Stimulated activated naive CD8-positive, alpha-beta T cell treated with anti-CD3 and anti-CD28 coated beads, Interleukin-15, amount 100 ng/mL, for 72 hours (primary cell): ENCODE measurements at places on chromosomes 12 and 14.

- DNase-seq: no peak
Observed at GRCh38 chr14:49961270-49962222, 68.7 kb downstream of the ARF6 start.

GRCh38 chr12:18612971-18613370 lies 124.8 kb downstream of the PLCZ1 start:
- DNase-seq: no peak

- DNase-seq: no peak
Observed at GRCh38 chr14:74290415-74290814, 12.3 kb downstream of the ABCD4 start.

- DNase-seq: no peak
Observed at GRCh38 chr14:102539544-102540314, 30.2 kb upstream of the ANKRD9 start.

DNA sequence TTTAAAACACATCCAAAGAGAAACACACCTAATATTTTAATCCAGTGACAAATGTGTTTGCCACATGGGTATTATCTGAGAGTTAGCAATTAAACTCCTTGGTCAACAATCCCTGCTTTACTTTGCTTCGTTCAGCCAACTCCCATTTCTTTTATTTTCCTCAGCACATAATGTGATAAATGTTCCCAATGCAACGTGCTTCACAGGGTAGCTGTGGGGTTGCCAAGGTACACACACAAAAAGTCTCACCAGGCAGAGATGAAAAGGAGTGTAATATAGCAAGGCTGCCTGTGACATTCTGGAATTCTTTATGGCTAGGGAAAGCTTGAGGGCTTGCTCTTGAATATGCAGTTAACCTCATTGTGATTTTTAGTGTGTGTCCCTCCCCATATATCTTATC lies 208.0 kb upstream of the DIO2 start:
- no peak for DNase-seq

GRCh38 chr14:102840771-102841528 lies 63.7 kb downstream of the TRAF3 start:
- no peak for DNase-seq

- DNase-seq: no peak
Observed at GRCh38 chr14:81268016-81268416, 47.3 kb upstream of the GTF2A1 start.

DNA sequence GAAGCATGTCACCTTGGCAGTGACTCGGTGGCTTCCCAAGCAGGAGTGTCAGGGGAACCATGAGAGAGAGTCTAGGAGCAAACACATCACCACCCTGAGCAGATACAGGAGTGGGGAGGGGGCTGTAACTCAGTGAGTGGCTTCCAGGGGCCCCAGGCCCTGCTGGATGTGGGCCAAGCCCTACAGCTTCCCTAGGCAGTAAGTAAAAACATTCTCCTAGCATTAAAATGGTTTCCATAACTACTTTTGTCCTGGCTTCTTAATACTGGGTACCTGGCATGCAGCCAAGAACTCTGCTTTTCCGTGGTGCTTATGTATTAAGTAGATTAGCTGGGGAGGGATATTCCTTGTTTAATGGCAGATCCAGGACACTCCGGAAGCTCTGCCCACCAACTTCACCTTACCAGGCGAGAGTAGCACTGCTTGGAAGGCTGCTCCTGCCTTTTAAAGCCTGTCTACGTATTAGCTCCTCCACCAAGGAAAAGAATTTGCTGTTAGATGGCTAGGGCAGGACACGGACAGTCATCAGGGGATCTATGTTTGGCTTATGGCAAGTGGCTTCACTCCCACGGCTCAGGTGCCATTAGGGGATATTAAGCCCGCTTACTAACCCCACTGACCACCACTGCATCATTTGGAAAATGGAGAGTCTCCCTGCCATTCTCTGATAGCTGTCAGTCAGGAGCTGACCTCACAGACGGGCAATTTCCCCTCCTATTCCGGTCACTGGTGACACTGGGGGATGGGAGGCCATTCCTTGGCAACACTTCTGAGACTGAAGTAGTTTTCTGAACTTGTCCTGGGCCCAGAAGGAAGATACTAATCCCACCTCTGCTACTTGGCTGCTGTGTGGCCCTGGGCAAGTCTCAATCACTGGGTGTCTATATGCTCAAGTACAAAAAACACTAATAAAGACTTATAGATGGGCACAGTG lies 22.8 kb downstream of the OTUB2 start:
- no peak for DNase-seq

- peak; percentile 80 for DNase-seq
Observed at GRCh38 chr12:45730348-45731189, 1.1 kb downstream of the ARID2 start.

- no peak for DNase-seq
Observed at GRCh38 chr14:96532632-96533031, 30.4 kb downstream of the PAPOLA start.

DNA sequence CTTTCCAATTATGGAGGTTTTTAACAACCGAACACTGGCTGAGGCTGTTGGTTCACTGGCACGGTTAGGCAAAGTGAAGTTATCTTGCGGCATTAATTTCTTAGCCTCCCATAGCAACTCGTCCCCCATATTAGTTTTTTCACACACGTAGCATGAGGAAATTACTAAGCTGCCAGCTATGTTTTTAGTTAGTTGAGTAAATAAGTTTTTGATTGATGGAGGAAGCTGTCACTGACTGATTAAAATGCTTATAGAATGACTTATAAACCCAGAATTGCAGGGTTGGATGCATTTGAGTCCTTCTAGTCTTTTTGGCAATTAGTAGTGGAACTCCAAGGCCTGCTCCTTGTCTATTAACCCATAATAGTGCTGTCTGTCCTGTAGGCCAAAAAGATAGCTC lies 97.1 kb downstream of the ALG10 start:
- DNase-seq: no peak

- DNase-seq: no peak
Observed at GRCh38 chr12:53252349-53252916, 15.7 kb upstream of the ESPL1 start.

GRCh38 chr12:42698213-42698612 lies 108.7 kb upstream of the PRICKLE1 start:
- DNase-seq: no peak

- DNase-seq: no peak
Observed at GRCh38 chr12:12182703-12183365, 84.0 kb downstream of the LRP6 start.

GRCh38 chr14:98704441-98704840 lies 567.6 kb downstream of the BCL11B start:
- DNase-seq: peak; percentile 40

DNA sequence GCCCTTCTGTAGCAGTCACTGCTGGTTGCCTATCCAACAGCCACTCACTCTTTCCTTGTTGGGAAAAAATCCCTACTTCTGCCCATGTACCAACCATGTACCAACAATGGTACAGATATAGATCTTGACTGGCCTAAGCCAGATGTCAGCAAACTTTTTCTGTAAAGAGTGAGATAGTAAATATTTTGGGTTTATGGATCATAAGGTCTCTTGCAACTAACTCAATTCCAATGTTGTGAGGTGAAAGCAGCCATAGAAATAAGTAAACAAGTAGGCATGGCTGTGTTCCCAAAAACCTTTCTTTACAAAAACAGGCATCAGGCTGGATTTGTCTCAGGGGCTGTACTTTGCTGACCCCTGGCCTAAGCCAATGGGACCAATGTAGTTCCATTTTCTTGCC lies 73.5 kb downstream of the ARMH4 start:
- DNase-seq: no peak

- no peak for DNase-seq
Observed at GRCh38 chr14:96987086-96987474, 189.9 kb downstream of the VRK1 start.

DNA sequence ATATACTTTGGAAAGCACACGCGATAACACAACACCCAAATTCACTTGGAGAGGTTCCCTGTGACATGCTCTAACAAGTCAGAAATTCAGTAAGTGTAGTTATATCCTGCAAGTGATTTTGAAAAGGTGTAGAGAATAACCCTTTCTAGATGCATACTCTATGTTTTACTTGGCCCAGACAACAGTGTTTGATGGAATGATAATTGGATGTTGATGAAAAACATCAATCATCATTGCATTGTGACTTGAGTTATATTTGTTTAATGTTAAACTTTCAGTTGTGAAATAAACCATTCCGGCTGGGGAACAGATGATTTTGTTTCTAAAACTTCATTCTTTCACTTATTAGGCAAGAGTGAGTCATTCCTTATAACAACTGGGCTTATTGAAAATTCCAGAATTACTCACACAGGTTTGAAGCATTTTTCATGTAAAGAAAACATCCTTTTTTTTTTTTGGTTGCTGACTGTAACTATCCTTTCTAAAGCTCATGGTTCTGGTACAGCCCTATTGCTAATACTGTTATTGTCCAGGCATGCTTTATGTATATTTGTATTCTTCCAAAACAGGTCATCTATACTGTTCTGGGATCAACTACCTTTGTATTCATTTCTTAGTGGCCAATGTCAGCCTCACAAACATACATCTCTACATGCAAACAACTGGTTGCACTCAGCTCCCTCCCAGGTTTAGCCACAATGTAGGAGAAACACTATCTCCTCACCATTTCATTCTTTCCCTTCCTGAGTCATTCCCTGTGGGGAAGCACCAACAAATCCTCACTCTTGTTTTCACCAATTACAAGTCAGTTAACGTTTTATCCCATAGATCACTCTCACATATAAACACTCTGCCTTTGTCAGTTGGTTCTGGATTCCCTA lies 121.2 kb upstream of the LRIG3 start:
- no peak for DNase-seq

DNA sequence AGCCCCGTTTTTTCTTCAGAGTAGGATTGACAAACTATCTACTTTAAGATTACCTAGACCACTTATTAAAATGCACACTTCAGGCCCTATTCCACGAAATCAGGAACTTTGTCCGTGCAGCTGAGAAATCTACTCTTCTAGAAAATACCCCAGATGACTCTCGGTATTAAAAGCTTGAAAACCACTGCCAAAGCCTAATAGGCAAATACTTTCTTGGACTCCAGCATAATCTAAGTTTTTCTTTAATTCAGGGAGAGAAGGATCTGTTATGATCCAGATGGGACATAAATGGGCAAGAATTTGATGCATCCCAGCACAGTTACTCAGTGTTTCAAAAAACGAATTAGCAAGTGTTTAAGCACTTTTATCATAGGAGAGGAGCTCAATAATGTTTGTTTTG lies 94.5 kb downstream of the TMX1 start:
- no peak for DNase-seq

DNA sequence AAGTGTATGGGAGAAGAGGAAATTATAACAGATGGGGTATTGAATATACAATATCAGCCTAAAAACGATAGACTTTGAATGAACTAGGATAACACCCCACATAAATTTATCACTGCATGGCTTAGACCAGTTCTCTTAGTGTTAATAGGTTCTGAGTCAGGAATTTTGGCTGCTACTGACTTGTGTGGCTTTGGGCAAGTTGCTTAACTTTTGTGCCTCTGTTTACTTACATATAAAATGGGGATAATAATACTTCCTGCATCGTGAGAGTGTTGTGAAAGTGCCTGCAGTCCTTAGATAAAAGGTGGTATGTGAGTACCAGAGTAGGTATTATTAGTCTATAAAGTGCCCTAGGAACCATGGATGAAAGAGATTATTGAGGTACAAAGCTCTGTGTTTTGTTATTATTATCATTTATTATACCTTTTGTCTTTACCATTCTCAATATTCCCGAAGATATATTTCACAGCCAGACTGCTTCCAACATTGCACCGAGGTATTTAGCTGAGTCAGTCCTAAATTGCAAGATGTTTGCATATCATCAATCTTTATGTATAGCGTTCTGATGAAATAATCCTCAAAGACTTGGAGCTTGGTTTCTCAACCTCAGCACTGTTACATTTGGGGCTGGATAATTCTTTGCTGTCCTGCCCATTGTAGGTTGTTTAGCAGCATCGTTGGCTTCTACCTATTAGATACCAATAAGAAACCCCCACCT lies 2.3 kb upstream of the PAWR start:
- no peak for DNase-seq

DNA sequence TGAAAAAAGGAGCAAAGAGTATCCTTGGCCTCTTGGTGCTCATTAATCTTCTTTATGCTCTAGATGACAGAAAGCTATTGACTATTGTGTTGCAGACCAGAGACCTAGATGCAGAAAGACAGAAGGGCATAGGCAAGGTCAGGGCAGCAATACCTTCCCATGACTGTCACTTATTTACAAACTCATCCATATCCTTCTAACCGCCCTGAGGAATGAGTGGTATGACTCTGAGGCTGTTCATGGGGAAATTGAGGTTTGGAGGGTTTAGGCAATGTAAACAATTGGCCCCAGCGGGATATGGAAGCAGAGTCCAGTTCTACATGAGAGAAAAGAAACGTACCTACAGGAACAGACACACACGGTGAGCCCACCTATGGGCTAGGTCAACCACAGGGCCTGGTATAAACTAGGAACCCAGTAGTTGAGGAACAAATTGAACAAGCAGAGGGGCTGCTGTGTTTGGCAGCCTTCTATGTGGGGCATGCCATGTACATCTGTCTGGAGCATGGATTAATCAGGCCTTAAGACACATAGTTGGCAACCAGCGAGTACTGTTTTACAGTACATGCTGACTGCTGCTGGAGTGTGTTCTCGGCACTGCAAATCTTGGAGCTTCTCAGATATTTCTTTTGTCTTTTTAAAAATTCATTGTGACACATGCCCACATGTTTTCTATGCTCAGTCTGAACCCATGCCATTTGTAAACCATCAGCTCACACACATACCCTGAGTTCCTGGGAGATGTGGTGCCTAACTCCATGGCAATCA lies 159.7 kb upstream of the NTF3 start:
- no peak for DNase-seq

DNA sequence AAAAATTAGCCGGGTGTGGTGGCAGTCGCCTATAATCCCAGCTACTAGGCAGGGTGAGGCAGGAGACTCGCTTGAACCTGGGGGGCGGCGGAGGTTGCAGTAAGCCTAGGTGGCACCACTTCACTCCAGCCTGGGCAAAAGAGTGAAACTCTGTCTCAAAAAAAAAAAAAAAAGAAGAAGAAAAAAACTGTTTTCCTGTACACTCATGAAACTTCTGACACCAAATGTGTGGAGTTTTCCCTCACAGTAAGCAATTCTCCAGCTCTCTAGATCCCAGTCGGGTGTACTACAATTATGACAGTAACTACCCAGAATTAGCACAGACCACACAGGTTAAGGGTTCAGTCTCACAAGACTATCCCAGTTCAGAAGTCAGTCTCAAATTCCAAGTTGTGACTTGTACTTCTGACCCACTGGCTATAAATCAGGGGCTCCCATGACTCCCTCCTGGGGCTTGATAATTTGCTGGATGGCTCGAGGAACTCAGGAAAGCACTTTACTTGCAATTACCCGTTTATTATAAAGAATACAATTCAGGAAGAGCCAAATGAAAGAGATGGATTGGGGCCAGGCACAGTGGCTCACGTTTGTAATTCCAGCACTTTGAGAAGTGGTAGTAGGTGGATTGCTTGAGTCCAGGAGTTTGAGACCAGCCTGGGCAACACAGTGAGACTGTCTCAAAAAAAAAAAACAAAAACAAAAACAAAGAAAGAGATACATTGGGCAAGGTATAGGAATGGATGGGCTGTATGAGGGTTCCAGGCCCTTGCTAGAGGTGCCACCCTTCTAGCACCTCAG lies 12.4 kb upstream of the ARF6 start:
- DNase-seq: no peak
